ENCODE measurements at places on chromosomes 7 and 10.

- no peak for DNase-seq
These were observed 575.3 kb downstream of the ETV1 start for GRCh38 chr7:13414181-13414580.

DNA sequence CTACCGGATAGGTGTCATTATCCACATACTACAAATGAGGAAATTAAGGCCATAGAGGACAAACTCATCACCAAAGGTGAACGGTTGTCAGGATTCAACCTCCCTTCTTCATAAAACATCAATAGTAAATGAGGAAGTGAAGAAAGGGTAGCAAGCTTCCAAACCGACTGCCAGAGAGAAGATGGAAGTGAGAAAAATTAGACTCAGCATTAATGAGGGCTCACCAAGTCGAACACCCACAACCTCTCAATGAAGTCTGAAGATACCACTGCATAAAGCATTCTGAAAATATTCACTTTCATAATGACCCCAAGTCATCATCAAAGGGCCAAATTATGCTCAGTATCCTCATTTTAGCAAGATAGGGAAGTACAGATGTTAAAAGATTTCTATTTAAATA lies 29.6 kb downstream of the ABCB4 start:
- DNase-seq: peak; percentile 24

DNA sequence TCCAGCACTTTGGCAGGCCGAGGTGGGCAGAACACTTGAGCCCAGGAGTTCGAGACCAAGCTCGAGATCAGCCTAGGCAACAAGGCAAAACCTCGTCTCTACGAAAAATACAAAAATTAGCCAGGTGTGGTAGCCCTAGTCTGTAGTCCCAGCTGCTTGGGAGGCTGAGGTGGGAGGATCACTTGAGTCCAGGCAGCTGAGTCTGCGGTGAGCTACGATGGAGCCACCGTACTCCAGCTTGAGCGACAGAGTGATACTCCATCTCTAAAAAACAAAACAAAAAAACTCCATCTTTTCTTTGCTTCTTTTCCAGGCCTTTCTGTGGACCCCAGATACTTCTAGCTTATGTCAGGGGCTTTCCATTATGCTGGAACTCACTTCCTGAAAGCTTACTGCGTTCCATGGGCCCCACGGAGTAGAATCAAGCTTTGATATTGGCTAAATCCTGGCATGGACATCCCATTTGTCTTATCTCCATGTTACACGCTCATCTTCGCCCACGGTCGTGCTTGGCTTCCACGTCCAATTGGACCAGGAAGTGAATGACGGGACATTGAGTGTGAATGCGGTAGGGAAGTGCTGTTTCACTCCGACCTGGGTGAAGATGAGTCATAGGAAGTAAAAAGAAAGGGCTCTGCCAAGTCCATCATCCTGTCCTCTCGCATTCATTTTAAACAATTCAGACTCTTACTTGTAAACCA lies 45.7 kb downstream of the FAM171A1 start:
- no peak for DNase-seq

DNA sequence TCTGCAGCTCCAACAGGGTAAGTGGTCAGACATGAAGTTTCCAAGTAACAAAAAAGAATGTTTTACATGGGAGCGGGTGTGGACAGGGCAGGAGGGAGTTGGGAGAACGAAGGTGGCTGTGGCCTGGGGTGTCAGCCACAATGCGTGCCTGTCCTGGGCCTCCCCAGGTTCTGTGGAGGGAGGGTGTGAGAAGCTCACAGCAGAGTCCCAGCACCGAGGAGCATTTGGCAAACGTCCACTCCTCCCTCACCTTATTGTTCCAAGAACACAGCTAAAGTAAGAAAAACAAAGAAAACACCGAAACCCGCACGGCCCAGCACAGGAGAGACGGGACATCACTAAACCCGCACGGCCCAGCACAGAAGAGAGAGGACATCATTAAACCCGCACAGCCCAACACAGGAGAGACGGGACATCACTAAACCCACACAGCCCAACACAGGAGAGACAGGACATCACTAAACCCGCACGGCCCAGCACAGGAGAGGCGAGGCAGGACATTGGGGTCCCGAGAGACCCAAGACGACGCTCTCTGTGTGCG lies 226.4 kb downstream of the MAD1L1 start:
- no peak for DNase-seq

DNA sequence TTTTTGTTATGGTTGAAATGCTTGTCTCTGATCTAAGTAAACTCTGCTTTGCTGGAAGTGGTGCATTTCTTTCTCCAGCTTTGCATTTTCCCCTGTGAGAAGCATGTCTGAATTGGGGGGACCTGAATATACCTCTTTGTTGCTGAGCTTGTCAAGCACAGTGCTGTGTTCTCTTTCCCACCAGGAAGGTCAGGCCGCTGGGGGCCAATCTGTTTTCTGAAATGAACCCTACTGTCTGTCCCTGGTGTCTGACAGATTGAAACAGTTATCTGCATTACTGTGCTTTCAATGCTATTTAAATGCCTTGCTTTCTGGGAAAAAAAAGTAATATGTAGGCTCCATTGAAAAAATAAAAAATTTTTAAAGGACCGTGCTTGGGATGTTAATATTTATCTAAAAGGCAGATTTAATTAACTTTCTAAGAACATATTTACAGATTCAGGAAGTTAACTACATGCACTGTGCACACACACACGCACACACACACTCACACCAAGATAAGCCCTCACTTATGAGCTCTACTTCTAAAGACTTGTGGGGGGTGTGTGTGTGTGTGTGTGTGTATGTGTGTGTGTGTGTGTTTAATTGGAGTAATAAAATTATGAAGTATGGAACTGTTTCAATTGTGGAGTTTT lies 127.0 kb upstream of the FZD1 start:
- DNase-seq: no peak

- DNase-seq: no peak
These were observed 121.7 kb downstream of the EVX1 start for GRCh38 chr7:27364344-27364758.

- no peak for DNase-seq
These were observed 407.7 kb downstream of the PARD3 start for GRCh38 chr10:34407324-34407805.

DNA sequence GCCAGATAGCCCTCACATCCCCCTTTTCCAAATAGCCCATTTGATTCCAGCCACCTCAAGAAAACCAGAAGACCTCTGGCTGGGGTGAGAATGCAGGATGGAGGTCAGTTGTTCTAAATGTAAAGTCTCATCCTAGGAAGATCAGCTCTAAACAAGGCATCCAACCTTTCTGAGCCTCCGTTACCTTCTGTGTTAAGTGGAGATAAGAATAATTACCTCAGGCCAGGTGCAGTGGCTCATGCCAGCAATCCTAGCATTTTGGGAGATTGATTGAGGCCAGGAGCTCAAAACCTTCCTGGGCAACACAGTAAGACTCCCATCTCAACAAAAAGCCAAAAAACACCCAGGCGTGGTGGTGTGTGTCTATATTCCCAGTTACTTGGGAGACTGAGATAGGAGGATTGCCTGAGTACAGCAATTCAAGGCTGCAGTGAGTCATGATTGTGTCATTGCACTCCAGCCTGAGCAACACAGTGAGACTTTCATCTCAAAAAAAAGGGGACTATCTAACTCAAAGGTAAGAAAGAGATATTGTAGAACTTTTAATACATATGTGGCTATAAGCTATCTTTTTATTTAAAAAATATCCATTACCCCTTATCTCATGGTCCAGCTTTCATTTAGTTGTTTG lies 43.5 kb downstream of the PRTFDC1 start:
- no peak for DNase-seq

DNA sequence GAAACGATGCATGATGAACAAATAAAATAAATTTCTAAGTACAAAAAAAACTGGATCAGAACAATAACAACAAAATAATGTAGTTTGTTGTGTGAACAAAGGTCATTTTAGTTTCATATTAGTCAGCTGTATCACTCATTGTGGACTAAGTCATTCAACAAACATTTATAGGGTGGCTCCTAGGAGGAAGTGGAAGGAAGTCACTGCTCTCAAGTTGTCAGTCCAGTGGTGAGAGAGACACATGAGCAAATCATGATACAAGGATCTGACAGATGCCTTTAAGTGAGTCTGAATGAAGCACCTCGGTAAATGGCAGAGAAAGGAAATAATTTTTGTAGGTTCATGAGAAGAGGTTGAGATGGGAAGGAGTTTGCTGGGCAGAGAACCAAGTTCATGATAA lies 56.8 kb downstream of the EPDR1 start:
- DNase-seq: no peak

- DNase-seq: no peak
These were observed 5.0 kb upstream of the PAXIP1 start for GRCh38 chr7:155007947-155008346.
